ENCODE measurements at places on chromosomes 12 and 14. TPM values are rescaled to one million over a fixed set of nuclear protein-coding genes. Genes with fewer than 3 reads are reported as not detected.

DNA sequence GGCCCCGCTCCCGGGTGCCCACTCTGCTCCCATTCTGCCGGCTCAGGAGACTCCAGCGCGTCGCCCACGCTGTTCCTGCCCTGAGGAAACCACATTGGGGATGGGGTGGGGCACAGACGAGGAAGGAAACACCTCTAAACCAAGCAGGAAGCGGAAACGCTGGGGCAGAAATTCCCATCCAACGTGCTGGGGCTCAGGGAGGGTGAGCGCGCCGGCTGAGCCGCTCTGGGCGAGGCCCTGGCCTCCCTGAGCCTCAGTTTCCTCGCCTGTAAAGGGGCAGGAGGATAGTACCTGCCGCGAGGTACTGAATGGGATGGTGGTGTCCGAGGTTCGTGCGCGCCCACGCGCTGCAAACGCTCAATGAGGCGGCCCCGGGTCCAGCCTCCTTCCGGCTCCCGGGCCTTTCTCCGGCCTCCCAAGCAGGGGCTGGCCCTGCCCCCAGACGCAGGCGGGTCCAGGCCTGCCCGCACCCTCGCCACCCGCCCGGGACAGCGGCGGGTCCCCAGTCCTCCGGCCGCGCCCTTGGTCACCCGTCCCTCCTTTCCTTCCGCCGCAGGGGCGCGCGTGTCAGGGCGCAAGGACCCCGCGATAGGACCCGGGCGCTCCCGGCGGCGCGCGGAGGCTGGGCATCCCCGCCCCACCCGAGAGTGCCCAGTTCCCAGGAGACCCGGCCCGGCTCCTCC lies 673 bp downstream of the BEGAIN start:
- DNase-seq: no peak

Gene NANOG
- total RNA-seq: 0.43 TPM

Gene OS9
- 249 TPM for total RNA-seq

GRCh38 chr12:119375883-119376190 lies 41.3 kb downstream of the CCDC60 start:
- DNase-seq: no peak

DNA sequence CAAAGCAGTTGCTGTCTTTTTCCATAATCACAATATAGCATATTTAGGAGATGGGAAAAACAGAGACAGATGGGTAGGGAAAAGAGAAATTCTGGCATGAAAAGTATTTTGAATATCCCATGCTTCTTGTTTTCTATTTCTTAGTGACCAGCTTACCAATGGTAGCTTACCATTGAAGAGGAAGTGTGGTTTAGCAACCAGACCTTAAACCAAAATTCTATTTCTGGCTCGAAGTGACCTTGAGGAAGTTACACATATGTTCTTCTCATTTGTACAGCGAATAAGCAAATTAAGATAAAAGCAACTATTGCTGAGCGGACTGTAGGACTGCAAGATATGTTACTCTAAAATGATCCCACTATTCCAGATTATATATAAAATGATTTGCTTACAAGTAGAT lies 82.9 kb downstream of the FGD4 start:
- DNase-seq: no peak

DNA sequence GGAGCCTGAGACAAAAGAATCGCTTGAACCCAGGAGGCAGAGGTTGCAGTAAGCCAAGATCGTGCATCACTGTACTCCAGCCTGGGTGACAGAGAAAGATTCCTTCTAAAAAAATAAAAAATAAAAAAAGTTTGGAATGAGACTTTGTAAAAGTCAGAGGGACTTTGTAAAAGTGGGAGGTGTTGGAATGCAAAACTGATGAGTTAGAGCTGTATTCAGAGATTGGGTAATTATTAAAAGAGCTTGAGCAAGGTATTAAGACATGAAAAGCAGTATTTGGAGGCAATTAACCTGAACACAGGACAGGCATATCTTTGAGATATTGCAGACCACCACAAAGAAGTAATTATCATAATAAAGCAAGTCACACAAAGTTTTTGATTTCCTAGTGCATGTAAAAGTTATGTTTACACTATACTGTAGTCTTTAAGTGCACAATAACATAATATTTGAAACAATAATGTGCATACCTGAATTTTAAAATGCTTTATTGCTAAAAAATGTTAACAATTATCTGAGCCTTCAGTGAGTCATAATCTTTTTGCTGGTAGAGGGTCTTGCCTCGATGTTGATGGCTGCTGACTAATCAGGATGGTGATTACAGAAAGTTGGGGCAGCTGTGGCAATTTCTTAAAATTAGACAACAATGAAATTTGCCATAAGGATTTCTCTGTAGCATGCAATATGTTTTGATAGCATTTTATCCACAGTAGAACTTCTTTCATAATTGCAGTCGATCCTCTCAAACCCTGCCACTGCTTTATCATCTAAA lies 33.1 kb downstream of the PHLDA1 start:
- DNase-seq: no peak

Gene PDZRN4
- 10.6 TPM for total RNA-seq

DNA sequence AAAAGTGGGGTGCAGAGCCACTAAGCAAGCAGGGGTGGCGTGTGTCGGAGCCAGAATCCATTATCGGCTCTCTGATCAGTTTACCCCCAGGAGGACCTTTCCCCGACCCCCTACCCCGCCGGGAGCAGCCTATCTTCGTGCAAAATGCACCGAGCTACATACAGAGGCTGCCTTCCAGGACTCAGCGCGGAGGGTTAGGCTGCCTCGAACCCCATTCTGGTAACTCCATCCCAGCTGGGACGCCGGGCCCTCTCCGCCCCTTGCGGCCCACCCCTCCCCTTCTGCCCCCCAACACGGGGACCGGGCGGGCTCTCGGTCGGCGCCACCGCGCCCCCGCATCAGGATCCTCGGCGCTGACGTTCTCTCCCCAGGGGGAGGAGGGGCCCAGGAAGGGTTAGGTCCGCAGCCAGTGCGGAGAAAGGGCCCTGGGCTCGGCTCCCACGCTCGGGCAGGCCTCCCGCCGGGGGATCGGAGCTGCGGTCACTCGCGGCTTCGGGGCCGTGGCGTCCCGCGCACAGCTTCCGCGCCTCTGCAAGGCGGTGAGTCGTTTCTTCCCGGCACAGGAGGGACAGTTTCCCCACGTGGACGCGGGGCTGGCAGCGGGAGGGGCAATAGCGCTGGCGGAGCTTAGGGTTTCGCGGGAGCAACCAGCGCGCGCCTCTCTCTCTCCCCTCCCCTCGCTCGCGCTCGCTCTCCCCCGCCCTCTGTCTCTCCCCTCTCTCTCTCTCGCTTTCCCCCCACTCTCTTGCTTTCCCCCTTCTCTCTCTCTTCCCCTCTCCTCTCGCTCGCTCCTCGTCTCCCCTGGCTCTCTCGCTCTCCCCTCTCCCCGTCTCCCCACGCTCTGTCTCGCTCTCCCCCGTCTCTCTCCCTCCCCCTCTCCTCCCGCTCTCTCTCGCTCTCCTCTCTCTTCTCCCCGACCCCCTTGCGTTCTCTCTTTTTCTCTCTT lies 12.5 kb upstream of the MAP3K9 start:
- peak; percentile 38 for DNase-seq

- DNase-seq: peak; percentile 36
Measured at GRCh38 chr12:56160193-56160763, 2.1 kb downstream of the MYL6 start.

Gene IFNG
- 0.66 TPM for total RNA-seq

Gene NRXN3
- 20.3 TPM for total RNA-seq

DNA sequence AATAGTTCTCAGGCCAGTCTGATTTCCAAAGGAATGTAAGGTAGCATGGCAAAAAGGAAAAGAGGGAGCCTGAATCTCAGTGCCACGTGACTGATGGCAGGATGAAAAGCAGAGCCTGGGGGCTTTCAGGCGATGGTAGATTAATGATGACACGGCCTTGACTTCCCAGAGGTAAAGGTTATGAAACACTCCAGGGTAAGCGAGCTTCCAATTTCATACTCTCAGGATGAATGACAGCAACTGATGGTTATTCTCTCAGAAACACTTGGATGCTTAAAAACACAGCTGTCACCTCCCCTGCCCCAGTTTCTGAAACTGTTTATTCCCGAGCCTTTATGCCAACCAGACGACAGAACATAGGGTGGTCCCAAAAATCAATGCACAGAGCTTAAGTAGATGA lies 28.8 kb downstream of the GDF11 start:
- DNase-seq: no peak

- DNase-seq: no peak
Measured at GRCh38 chr12:16634786-16635185, 28.8 kb upstream of the LMO3 start.

DNA sequence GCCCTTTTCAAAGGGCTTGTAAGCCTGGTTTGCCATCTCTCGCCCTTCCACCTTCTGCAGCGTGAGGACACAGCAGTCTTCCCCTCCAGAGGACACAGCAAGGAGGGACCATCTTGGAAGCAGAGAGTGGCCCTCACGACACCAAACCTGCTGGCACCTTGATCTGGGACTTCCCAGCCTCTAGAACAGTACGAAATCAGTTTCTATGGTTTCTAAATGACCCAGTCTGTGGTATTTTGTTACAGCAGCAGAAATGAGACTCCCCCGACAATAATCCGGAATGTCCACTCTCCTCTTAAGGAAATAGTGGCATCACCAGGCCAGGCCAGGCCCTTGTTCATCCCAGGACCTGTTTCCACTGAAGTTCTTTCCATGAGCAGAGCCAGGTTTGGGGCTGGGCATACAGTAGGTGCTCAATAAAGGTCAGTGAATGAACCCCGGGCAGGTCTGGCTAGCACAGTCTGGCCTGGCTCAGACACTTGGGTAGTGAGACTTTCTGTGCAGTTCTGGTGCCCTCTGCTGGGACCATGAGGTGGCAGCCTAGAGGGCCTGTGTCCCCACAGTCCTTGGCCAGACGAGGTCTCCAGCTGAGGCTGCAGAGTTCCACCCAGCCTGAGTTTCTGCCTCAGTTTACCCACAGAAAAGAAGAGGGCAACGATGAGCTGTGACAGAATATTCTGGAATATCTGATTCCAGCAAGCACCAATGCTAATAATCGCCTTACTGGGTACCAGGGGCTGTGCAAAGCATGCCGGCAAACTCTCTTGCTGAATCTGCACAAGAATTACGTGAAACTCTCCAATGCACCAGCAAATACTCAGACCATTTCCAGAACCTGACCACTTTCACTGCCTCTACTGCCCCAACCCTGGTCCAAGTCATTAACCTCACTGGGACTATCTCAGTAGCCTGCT lies 14.0 kb downstream of the ABCB9 start:
- peak; percentile 84 for DNase-seq

Gene OSGEP
- total RNA-seq: 35.4 TPM

GRCh38 chr12:132516095-132517012 lies 26.4 kb downstream of the FBRSL1 start:
- DNase-seq: no peak

DNA sequence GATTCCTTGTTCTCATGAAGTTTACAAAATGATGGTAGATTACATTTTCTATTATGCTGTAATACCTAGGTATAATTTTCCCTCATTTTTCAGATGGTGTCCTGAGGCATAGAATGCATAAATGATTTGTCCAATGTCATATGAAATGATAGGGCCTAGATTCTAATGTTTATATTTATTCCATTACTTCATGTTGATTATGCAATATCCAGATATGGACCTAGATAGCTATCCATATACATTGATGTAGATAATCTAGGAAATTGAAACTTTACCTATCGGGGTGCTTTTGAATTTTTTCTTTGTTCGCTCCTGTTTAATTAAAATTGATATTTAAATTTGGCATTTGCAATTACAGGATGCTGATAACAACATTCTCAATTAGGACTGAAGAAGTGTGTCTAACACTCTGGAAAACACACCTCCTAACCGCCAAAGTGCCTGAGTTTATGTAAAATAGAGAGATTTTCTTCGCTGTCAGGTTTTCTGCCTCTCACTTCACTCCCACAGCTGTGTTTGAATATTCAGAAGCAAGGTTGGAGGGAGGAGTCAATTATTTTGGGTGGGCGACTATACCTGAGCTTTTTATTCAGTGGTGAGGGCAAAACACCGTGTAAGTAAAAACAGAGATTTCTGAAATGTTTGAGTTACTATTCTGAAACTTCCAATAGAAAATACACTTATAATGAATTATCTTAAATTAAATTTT lies 164.4 kb upstream of the ATP2B1 start:
- no peak for DNase-seq

- no peak for DNase-seq
Measured at GRCh38 chr12:64616201-64616600, 5.9 kb downstream of the RASSF3 start.

- no peak for DNase-seq
Measured at GRCh38 chr12:22982635-22983034, 357.7 kb downstream of the ETNK1 start.

GRCh38 chr14:76181546-76181945 lies 29.8 kb downstream of the GPATCH2L start:
- no peak for DNase-seq

Gene MED6
- 24.2 TPM for total RNA-seq

Gene PROX2
- total RNA-seq: 0.06 TPM

- no peak for DNase-seq
Measured at GRCh38 chr14:50030036-50030435, 86.3 kb downstream of the VCPKMT start.

Gene KRT73
- not detected for total RNA-seq

GRCh38 chr12:105876396-105876927 lies 262.3 kb downstream of the NUAK1 start:
- no peak for DNase-seq

- DNase-seq: no peak
Measured at GRCh38 chr12:1093166-1093751, 102.2 kb downstream of the ERC1 start.

DNA sequence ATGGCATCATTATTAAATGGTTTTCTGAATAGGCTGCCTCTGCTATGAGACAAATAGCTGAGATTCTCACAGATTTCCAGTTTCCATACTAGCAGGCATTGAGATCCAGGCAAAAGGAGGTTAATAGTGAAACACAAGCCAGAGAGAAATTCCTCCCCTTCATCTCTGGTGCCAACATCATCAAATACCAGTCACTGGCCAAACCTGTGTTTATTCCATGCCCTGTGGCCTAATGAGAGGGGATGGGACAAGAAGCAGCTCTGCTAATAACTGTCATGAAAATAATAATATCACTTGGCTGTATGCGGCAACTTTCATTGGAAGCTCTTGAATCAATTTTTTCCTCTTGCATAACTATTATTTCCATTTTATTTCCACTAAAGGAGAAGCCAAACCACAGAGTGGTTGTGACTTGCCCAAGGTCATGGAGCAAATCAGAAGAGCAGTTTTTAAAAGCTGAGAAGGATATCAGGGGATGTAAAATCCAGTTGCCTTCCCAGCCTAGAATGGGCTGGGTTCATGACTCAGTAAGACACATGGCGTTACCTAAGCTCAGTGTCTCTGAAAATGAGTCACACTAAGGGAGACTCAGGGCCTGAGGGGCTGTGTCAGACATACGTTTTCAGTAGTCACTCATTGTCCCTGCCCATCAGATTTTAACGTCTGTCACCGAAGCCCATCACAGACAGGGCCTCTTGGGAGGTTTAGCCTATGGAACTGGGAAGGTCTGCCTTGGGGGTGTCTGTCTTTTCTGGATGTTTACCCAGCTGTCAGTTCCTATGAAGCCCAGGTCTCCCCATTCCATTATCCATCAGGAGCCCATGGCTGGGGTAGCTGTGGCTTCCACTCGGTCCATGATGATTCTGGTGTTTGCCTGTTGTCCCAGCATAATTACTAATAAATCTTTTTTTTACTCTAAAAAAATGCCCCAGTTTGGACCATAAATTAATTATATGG lies 208.8 kb upstream of the EEA1 start:
- no peak for DNase-seq

Gene CFAP54
- 0.86 TPM for total RNA-seq
